Naive thymus-derived CD4-positive, alpha-beta T cell (primary cell): ENCODE measurements at places on chromosomes 12 and 14. TPM values are rescaled to one million over a fixed set of nuclear protein-coding genes. Genes with fewer than 3 reads are reported as not detected.

DNA sequence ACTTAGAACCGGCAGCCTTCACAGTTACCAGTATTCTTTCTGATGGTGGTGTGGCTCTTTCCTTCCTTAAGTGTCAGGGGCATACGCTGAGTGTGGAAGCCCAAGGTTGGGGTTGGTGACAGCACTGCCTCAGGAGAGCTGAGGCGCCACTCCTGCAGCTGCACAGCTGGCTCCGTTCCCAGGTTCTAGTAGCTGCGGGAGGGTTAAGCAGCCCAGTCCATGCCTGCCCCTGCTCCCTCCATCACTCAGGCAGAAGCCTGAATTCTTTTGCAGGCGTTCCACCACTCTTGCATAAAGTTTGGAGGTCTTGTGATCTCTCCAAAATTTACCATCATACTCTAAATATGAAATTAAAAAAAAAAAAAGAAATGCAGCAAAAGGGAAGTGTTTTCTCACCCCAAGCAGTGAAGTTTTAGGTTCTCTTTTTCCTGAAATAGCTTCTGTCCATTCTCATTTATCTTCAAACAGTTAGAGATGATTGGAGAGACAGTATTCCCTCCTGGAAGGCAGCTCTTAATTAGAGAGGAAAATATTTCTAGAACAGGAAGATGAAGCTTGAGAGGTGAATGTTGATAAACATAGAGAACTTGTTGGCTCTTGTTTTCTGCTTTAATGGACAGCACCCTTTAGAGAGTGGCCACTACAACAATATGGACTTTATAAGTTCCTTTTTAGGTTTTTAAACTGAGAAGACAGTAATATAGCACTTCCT, 136.1 kb downstream of the FGD4 start:
- no peaks in the 10 kb centered on the region for H3K4me1 ChIP-seq
- H3K4me3 ChIP-seq: no peak overlapping the region
- H3K36me3 ChIP-seq: no peaks in the 10 kb centered on the region
- H3K27me3 ChIP-seq: no peaks in the 10 kb centered on the region
- no peak overlapping the region for H3K27ac ChIP-seq

- no peaks in the 10 kb centered on the region for H3K4me1 ChIP-seq
- H3K36me3 ChIP-seq: no peaks in the 10 kb centered on the region
- H3K27me3 ChIP-seq: no peaks in the 10 kb centered on the region
These were observed 124.5 kb upstream of the USP15 start for GRCh38 chr12:62135553-62136200.

GRCh38 chr14:85909581-85909980, 379.6 kb downstream of the FLRT2 start:
- H3K4me3 ChIP-seq: no peak overlapping the region
- no peak for DNase-seq
- no peaks in the 10 kb centered on the region for H3K4me1 ChIP-seq
- H3K36me3 ChIP-seq: no peaks in the 10 kb centered on the region
- no peaks in the 10 kb centered on the region for H3K27me3 ChIP-seq

DNA sequence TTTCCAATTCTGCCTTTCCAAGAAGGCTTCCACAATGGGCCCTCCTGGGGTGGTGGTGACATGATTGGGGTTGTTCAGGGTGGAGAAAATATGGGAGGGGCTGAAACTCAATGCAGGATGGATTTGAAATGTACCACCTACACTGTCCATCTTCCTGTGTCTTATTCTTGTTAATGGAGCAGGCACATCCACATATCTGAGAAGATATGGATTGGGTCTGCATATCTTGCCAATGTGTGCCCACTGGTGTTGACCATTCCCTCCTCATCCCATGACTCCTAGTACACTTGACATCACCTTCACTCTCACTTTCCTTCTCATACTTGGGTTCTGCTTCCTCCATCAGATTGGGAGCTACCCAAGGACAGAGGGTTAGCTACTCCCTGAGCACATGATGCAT, 7.2 kb downstream of the KRT76 start:
- H3K27me3 ChIP-seq: no peaks in the 10 kb centered on the region
- H3K36me3 ChIP-seq: no peaks in the 10 kb centered on the region
- no peaks in the 10 kb centered on the region for H3K4me1 ChIP-seq
- no peak overlapping the region for H3K27ac ChIP-seq
- no peak for DNase-seq

- H3K27me3 ChIP-seq: no peaks in the 10 kb centered on the region
- no peaks in the 10 kb centered on the region for H3K4me1 ChIP-seq
- peaks cover 87% of the 10 kb centered on the region for H3K36me3 ChIP-seq
- no peak overlapping the region for H3K27ac ChIP-seq
These were observed 11.3 kb downstream of the GCN1 start for GRCh38 chr12:120183211-120183631.

- no peaks in the 10 kb centered on the region for H3K36me3 ChIP-seq
- H3K27me3 ChIP-seq: no peaks in the 10 kb centered on the region
- DNase-seq: no peak
- no peaks in the 10 kb centered on the region for H3K4me1 ChIP-seq
- no peak overlapping the region for H3K27ac ChIP-seq
- H3K4me3 ChIP-seq: no peak overlapping the region
These were observed 190.4 kb downstream of the NUAK1 start for GRCh38 chr12:105948331-105948730.

GRCh38 chr12:57131896-57132744, 3.8 kb downstream of the LRP1 start:
- H3K4me3 ChIP-seq: no peak overlapping the region
- DNase-seq: no peak
- H3K27ac ChIP-seq: no peak overlapping the region
- H3K36me3 ChIP-seq: no peaks in the 10 kb centered on the region
- H3K27me3 ChIP-seq: no peaks in the 10 kb centered on the region

- H3K4me3 ChIP-seq: no peak overlapping the region
- H3K36me3 ChIP-seq: no peaks in the 10 kb centered on the region
- H3K27me3 ChIP-seq: no peaks in the 10 kb centered on the region
- H3K4me1 ChIP-seq: no peaks in the 10 kb centered on the region
These were observed 307.1 kb downstream of the RPL10L start for GRCh38 chr14:46344327-46344937.

- peaks cover 45% of the 10 kb centered on the region for H3K4me1 ChIP-seq
- peak; percentile 57 for DNase-seq
- H3K27me3 ChIP-seq: no peaks in the 10 kb centered on the region
- peak overlapping the region; percentile 91 for H3K4me3 ChIP-seq
These were observed 65.6 kb upstream of the PTGR2 start for GRCh38 chr14:73785834-73786635.

GRCh38 chr12:59780605-59781135, 184.8 kb downstream of the SLC16A7 start:
- no peak overlapping the region for H3K27ac ChIP-seq
- no peak for DNase-seq
- no peaks in the 10 kb centered on the region for H3K27me3 ChIP-seq
- peaks cover 6% of the 10 kb centered on the region for H3K36me3 ChIP-seq

FIGNL2 gene
- not detected for polyA plus RNA-seq

KRT77 gene
- polyA plus RNA-seq: 0.10 TPM

TIMM9 gene
- polyA plus RNA-seq: 89.8 TPM

FAM181A gene
- polyA plus RNA-seq: not detected

PDE3A gene
- polyA plus RNA-seq: not detected

AICDA gene
- not detected for polyA plus RNA-seq

PLCZ1 gene
- not detected for polyA plus RNA-seq
